ENCODE measurements at places on chromosomes 16 and 17. TPM values are rescaled to one million over a fixed set of nuclear protein-coding genes. Genes with fewer than 3 reads are reported as not detected.

Gene CES1
- total RNA-seq: not detected

Gene TP53TG3C
- not detected for total RNA-seq

Gene ITGB4
- total RNA-seq: not detected

Gene THRA
- 20.8 TPM for total RNA-seq

Gene GRB7
- 0.18 TPM for total RNA-seq

Data from IMR-90 (cell line).